ENCODE measurements at places on chromosomes 16 and 17. TPM values are rescaled to one million over a fixed set of nuclear protein-coding genes. Genes with fewer than 3 reads are reported as not detected.

The ZNF18 gene
- total RNA-seq, result 5.2 TPM

The GSG1L gene
- total RNA-seq, result 1.6 TPM

The ACBD4 gene
- total RNA-seq, result 16.3 TPM

The SUPT6H gene
- total RNA-seq, result 62.4 TPM

The C17orf107 gene
- 2.7 TPM for total RNA-seq

The ASB16 gene
- not detected for total RNA-seq

The PIMREG gene
- 0.26 TPM for total RNA-seq

The PCGF2 gene
- 59.1 TPM for total RNA-seq

The HEXIM2 gene
- total RNA-seq, result 5.7 TPM

GRCh38 chr17:39327109-39327508, 74.3 kb downstream of the FBXL20 start:
- no peak for DNase-seq
- no peaks in the 10 kb centered on the region for H3K27me3 ChIP-seq
- H3K4me3 ChIP-seq, result no peak overlapping the region
- no peaks in the 10 kb centered on the region for H3K4me1 ChIP-seq
- no peak overlapping the region for H3K27ac ChIP-seq

DNA sequence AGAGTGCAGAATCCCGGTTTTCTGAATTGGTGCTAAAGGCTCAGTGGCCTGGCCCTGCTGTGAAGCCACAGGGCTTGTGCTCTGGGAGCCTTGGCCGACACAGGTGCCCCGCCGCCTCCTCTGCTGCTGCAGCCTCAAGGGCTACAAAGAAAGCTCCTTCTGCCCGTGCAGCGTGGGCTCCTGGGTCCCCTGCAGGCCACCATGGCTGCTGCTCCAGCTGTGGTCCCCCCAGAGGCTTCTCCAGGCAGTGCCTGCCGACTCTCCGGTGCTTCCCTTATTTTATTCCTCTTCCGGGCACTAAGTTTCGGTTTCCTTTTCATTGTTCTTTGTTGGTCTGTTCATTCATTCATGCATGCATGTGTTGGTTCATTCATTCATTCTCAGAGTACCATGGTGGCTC, 53.1 kb downstream of the CMIP start:
- peaks cover 59% of the 10 kb centered on the region for H3K4me1 ChIP-seq
- peak overlapping the region; percentile 11 for H3K27ac ChIP-seq
- no peaks in the 10 kb centered on the region for H3K36me3 ChIP-seq
- no peak overlapping the region for H3K4me3 ChIP-seq

- no peak overlapping the region for H3K4me3 ChIP-seq
- H3K36me3 ChIP-seq, result no peaks in the 10 kb centered on the region
- no peaks in the 10 kb centered on the region for H3K27me3 ChIP-seq
- no peak overlapping the region for H3K27ac ChIP-seq
Observed at GRCh38 chr17:69908626-69909368, 166.2 kb upstream of the KCNJ16 start.

DNA sequence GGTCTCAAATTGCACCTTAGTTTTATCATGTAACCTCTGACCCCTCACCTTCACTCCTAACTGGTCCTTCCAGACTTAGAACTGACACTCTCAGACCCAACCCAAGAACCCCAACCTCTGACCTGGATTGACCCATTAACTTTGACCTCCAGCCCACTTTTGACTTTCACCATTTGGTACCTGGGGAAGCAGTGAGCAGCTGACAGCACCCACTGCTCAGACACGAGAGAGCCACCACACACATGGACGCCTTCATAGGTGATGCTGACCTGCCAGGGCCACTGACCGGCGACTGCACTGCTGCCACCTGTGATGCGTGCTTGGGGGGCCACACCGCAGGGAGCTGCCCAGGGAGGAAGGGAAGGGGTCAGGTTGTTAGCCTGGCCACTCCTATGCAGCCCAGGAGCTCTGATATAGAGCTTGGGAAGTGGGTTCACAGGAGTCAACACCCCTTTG, 2.5 kb downstream of the PRSS8 start:
- DNase-seq, result no peak
- peaks cover 36% of the 10 kb centered on the region for H3K4me1 ChIP-seq
- H3K4me3 ChIP-seq, result peak overlapping the region; percentile 58
- peaks cover 28% of the 10 kb centered on the region for H3K36me3 ChIP-seq

DNA sequence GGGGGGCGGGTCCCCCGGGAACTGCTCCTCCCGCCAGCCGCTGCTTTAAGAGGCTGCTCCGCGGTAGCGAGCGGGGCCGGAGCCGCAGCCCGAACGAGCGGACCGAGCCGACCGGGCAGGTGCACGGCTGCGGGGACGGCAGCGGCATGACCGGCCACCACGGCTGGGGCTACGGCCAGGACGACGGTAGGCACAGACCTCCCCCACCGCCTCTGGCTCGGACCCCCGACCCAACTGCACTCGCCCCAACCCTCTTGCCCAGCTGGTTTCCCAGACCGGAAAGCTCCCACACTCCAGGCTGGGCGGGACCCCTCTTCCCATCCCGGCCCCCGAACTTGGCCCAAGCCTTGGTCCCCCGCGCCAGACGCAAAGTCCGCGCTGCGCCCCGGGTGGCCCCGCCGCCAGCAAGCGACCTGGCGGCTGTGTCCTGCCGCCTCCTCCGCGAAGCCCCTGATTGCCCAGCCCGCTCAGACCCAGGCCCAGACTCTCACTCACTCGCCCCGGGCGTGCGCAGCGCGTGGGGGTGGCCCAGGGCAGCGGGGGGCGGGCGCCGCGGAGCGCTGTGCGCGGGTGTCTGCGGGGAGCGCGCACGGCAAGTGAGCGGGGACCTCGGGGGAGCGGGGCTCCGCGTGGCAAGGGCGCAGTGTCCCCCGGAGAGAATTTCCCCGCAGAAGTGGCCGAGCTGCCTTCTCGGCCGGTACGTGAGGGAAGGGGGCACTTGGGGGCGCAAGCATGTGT, at the start of gene CA7:
Gene CA7 (plus strand): TSS at position 73 of the 738 bp plus-strand sequence. CDS start 74 bp downstream, at position 147.
- H3K4me3 ChIP-seq, result peak within 1 kb of the TSS; percentile 39
- H3K36me3 ChIP-seq, result no peaks in the 10 kb centered on the region
- H3K27me3 ChIP-seq, result peaks cover 38% of the 10 kb centered on the region
- H3K4me1 ChIP-seq, result peaks cover 12% of the 10 kb centered on the region

DNA sequence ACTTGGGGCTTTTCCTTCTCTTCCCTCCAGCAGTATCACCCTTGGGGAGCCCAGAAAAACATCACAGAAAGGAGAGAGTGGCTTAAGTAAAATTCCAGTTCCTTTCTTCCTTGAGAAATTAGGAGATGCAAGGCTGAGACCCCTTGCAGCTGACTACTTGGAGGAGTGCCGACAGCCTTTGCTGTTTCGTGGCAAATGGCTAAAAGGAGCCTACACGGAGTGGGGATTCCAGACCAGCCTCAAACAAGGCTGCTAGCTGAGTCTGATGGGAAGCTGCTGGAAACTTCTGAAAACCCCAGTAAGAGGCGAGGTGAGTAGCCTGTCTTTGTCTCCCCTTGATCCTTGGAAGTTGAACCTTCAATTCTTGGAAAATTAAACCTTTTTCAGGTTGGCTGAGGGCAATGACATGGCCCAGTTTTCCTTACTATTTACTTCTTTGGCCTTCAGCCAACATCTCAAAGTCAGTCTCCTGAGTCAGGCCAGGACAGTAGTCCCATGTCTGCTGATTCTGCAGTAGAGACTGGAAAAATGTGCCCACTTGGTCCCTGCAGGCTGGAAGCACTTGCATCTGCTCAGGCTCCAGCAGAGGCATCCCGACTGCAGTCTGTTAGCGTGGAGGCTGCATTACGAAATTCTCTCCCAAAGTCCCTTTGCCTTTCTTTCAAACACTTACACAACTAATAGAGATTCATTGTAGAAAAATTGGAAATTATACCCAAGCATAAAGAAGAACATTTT, 23.4 kb downstream of the SMIM36 start:
- H3K36me3 ChIP-seq, result no peaks in the 10 kb centered on the region
- no peak overlapping the region for H3K27ac ChIP-seq
- no peaks in the 10 kb centered on the region for H3K27me3 ChIP-seq
- no peak overlapping the region for H3K4me3 ChIP-seq

- no peak overlapping the region for H3K27ac ChIP-seq
- DNase-seq, result no peak
- H3K27me3 ChIP-seq, result no peaks in the 10 kb centered on the region
- H3K4me3 ChIP-seq, result no peak overlapping the region
Observed at GRCh38 chr16:65375651-65376050, 253.8 kb upstream of the CDH11 start.

DNA sequence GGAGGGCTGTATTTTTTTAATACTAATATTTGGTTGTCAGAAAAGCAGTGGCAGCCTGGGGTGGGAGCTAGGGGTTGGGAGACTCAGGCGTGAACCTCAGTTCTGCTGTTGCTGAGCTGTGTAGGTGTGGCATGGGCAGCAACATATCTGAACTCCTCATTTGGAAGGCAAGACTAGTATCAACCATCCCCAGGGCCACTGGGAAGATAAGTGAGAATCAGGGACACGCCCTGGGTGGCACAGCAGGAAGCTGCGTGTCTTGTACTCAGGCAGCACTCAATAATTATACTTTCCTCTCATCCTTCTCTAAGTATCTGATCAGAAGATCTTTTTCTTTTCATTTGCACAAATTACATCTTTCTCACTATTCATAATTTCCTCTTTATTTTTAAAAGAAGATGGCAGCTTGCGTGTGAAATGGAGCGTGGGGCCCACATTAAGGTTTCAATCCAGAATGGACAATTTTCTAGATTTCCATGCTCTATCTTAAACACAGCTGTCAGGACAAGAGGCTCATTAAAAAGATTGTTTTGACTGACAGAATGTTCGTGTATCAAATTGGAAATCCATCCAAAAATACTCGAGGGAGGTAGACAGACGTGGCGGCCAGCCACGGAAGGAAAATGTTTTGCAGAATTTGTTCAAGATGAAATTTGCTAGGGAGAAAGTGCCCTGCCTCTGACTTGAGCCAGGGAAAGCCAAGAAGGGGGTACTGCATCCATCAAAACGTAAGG, 121.1 kb downstream of the CPPED1 start:
- no peak for DNase-seq
- no peak overlapping the region for H3K27ac ChIP-seq
- H3K4me1 ChIP-seq, result no peaks in the 10 kb centered on the region
- H3K4me3 ChIP-seq, result no peak overlapping the region
- H3K27me3 ChIP-seq, result no peaks in the 10 kb centered on the region

GRCh38 chr16:66847533-66848067, 3.4 kb downstream of the CA7 start:
- no peak overlapping the region for H3K4me3 ChIP-seq
- no peak overlapping the region for H3K27ac ChIP-seq
- H3K4me1 ChIP-seq, result peaks cover 12% of the 10 kb centered on the region

GRCh38 chr16:9911231-9911630, 271.0 kb downstream of the GRIN2A start:
- H3K36me3 ChIP-seq, result no peaks in the 10 kb centered on the region
- H3K4me3 ChIP-seq, result no peak overlapping the region
- no peak overlapping the region for H3K27ac ChIP-seq
- no peak for DNase-seq
- no peaks in the 10 kb centered on the region for H3K4me1 ChIP-seq
- no peaks in the 10 kb centered on the region for H3K27me3 ChIP-seq

GRCh38 chr17:1177016-1177700, 2.6 kb downstream of the ABR start:
- H3K36me3 ChIP-seq, result peaks cover 5% of the 10 kb centered on the region
- no peak overlapping the region for H3K4me3 ChIP-seq
- DNase-seq, result no peak
- peaks cover 34% of the 10 kb centered on the region for H3K4me1 ChIP-seq
- H3K27ac ChIP-seq, result no peak overlapping the region

DNA sequence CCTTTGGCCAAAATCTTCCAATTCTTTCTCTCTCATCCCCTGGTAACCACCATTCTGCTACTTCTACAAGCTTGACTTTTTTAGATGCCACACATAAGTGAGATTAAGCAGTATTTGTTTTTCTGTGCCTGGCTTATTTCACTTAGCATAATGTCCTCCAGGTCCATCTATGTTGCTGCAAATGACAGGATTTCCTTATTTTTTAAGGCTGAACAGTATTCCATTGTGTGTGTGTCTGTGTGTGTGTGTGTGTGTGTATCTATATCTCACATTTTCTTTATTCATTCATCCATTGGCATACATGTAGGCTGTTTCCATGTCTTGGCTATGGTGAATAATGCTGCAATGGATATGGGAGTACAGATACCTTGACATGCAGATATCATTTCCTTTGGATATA, 6.1 kb downstream of the ACACA start:
- no peak for DNase-seq
- no peak overlapping the region for H3K4me3 ChIP-seq
- H3K27me3 ChIP-seq, result no peaks in the 10 kb centered on the region
- no peaks in the 10 kb centered on the region for H3K36me3 ChIP-seq
- H3K4me1 ChIP-seq, result peaks cover 7% of the 10 kb centered on the region
- no peak overlapping the region for H3K27ac ChIP-seq

GRCh38 chr16:14289692-14290340, 218.7 kb downstream of the MRTFB start:
- H3K27ac ChIP-seq, result no peak overlapping the region
- H3K27me3 ChIP-seq, result no peaks in the 10 kb centered on the region
- DNase-seq, result no peak
- no peaks in the 10 kb centered on the region for H3K36me3 ChIP-seq
- no peak overlapping the region for H3K4me3 ChIP-seq
- H3K4me1 ChIP-seq, result peaks cover 11% of the 10 kb centered on the region

DNA sequence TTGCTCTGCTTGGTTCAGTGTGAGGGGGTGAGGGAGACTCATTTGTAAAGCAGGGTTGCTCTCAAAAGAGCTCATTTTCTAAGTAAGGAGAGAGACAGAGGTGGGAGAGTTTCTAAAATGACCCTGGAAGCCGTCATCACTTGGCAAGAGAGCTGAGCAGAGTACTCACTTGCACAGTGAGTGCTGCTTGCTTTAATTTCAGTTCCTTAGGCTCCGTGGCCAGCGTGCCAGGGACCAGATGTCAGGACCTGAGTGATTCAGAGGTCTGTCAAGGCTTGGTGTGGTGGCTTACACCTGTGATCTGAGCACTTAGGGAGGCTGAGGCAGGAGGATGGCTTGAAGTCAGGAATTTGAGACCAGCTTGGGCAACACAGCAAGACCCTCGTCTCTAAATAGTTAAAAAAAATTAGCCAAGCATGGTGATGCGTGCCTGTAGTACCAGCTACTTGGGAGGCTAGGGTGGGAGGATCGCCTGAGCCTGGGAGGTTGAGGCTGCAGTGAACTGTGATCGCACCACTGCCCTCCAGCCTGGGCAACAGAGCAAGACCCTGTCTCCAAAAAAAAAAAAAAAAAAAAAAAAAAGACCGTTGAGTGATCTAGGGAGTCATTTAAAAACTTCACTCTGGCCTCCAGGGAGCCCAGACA, 10.7 kb downstream of the ZNF205 start:
- peaks cover 18% of the 10 kb centered on the region for H3K36me3 ChIP-seq
- peaks cover 6% of the 10 kb centered on the region for H3K4me1 ChIP-seq
- H3K27ac ChIP-seq, result no peak overlapping the region
- DNase-seq, result no peak

- no peaks in the 10 kb centered on the region for H3K27me3 ChIP-seq
- DNase-seq, result no peak
- H3K36me3 ChIP-seq, result no peaks in the 10 kb centered on the region
- no peak overlapping the region for H3K4me3 ChIP-seq
- H3K4me1 ChIP-seq, result no peaks in the 10 kb centered on the region
Observed at GRCh38 chr16:5003828-5004227, 29.9 kb downstream of the NAGPA start.

- H3K4me1 ChIP-seq, result peaks cover 30% of the 10 kb centered on the region
- DNase-seq, result no peak
- no peak overlapping the region for H3K27ac ChIP-seq
- no peaks in the 10 kb centered on the region for H3K27me3 ChIP-seq
Observed at GRCh38 chr16:50365791-50366575, 2.8 kb downstream of the BRD7 start.

Measured in upper lobe of right lung (tissue), 1 donor.